Heart left ventricle (tissue), 16 donors: ENCODE measurements at places on chromosomes 11 and 22. TPM values are rescaled to one million over a fixed set of nuclear protein-coding genes. Genes with fewer than 3 reads are reported as not detected.
A peak's percentile ranks its signal among the peaks of the same experiment; 100 is the strongest.

- DNase-seq = peak; percentile 53
Observed at GRCh38 chr11:7442588-7443215, 42.6 kb upstream of the OLFML1 start.

DNA sequence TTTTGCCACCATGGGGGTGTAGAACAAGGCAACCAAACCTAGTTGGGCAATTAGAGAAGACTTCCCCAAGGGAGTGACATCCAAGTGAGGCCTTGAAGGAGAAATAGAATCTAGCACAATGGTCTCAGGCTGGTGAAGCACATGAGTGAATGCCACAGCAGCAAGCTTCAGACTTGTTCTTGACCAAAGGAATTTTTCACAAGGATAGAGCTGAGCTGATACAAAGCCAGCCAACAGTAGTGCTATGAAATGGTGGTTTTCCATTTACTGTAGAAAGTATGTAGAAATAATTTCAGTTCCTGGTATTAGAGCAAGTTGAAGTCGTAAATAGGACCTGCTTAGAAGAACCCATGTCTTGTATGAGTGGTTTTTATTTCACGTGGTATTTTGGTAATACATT is 148.3 kb upstream of the RASSF10 start:
- DNase-seq = no peak

- DNase-seq = no peak
Observed at GRCh38 chr11:108048269-108048668, 39.6 kb downstream of the CUL5 start.

- DNase-seq = no peak
Observed at GRCh38 chr11:86606270-86606835, 66.1 kb downstream of the ME3 start.

DNA sequence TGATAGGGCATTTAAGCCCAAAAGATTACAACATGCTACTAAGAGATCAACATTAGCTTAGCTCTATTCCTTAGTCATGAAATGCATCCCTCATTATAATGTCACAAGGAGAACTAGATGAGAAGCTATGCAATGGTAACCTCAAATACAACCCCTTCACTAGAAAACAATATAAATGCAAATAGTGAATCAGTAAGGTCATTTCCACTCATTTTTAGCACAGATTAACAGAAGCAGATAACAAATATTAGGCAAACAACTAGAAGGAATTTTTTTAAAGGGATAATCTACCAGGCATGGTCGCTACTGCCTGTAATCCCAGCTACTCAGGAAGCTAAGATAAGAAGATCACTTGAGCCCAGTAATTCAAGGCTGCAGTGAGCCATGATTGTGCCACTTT is 28.2 kb downstream of the SIK3 start:
- no peak for DNase-seq

The MAPK8IP2 gene
- polyA plus RNA-seq = 0.23 TPM

The CNTF gene
- 1.0 TPM for polyA plus RNA-seq
